ENCODE measurements at places on chromosomes 7 and 10. TPM values are rescaled to one million over a fixed set of nuclear protein-coding genes. Genes with fewer than 3 reads are reported as not detected.

The EFCAB10 gene
- total RNA-seq, result not detected

The AMZ1 gene
- not detected for total RNA-seq

The LIPF gene
- not detected for total RNA-seq

The SPDYE16 gene
- not detected for total RNA-seq

The ZCCHC24 gene
- total RNA-seq, result 5.9 TPM

The LIPN gene
- not detected for total RNA-seq

The SPDYE11 gene
- total RNA-seq, result not detected

The GPR15LG gene
- not detected for total RNA-seq

The CCZ1B gene
- 69.1 TPM for total RNA-seq

The TYW1B gene
- total RNA-seq, result 2.4 TPM

The TRIM56 gene
- 16.9 TPM for total RNA-seq

The VIPR2 gene
- not detected for total RNA-seq

The LFNG gene
- total RNA-seq, result 10.8 TPM

The GSTO2 gene
- total RNA-seq, result 0.65 TPM

The ABHD11 gene
- total RNA-seq, result 7.4 TPM

The TLX1 gene
- total RNA-seq, result not detected

The PRKG1 gene
- 7.6 TPM for total RNA-seq

The CALHM1 gene
- not detected for total RNA-seq

The TMEM184A gene
- not detected for total RNA-seq

The STEAP1 gene
- 62.9 TPM for total RNA-seq

Measured in thoracic aorta endothelial cell (primary cell).